Parietal lobe (tissue), 2 donors: ENCODE measurements at places on chromosomes 13 and 19. TPM values are rescaled to one million over a fixed set of nuclear protein-coding genes. Genes with fewer than 3 reads are reported as not detected.

C19orf67 gene
- total RNA-seq: not detected

AKT1S1 gene
- 5.9 TPM for total RNA-seq

IGFL1 gene
- not detected for total RNA-seq

CASP14 gene
- not detected for total RNA-seq

ZNF418 gene
- 65.7 TPM for total RNA-seq

COMP gene
- not detected for total RNA-seq

SHFL gene
- 6.6 TPM for total RNA-seq

HSPH1 gene
- total RNA-seq: 102 TPM

ZNF439 gene
- total RNA-seq: 74.8 TPM

PABPC3 gene
- total RNA-seq: 0.31 TPM

CYP4F8 gene
- not detected for total RNA-seq

OR1I1 gene
- not detected for total RNA-seq

SLC25A15 gene
- 17.8 TPM for total RNA-seq

SCN1B gene
- 1.6 TPM for total RNA-seq

UBXN6 gene
- total RNA-seq: 52.6 TPM

TJP3 gene
- total RNA-seq: not detected

SWSAP1 gene
- 0.94 TPM for total RNA-seq

CLPTM1 gene
- total RNA-seq: 64.5 TPM

OR7A5 gene
- total RNA-seq: not detected

TBXA2R gene
- 0.63 TPM for total RNA-seq

CEACAM20 gene
- not detected for total RNA-seq

CGB3 gene
- total RNA-seq: not detected

PIK3R2 gene
- 60.7 TPM for total RNA-seq

KASH5 gene
- not detected for total RNA-seq
